Fibroblast of villous mesenchyme (primary cell): ENCODE measurements at places on chromosomes 11 and 22.

- no peak for DNase-seq
Measured at GRCh38 chr11:97548280-97548679, 1158.5 kb downstream of the JRKL start.

GRCh38 chr11:64321533-64321932 is 3.6 kb downstream of the PRDX5 start:
- DNase-seq: no peak

DNA sequence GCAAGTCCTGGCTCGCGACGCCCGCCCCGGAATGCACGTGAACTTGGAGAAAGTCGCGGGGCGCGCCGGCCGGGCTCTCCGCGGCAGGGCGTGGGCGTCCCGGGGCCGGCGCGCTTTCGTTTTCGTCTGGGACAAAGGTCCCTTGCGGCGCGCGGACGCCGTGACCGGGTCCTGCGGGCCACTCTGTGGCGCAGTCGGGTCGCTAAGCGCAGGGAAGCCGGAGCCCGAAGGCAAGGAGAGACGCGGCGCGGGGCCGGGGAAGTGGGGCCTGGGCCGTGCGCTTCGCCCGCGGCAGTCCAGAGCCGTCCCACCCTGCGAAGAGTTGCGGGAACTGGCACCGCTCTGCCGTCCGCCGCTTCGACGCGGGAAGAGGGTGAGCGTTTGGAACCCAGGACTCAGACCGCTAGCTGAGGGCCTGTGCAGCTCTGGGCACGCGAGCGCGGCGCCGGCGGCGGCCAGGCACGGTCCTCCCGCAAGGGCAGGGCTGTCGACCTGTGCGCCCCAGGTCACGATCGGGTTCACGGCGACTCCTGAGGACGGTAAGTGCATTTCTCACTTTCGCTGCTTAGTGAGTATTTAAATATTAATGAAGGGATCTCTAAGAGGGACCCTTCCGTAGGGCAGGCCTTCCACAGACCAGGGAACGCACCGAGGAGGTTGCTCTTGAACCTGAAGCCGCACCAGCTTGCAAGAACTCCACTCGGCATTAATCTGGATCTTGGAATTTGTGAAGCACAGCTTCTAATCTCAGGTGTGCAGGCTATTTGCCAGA is 78.0 kb upstream of the PPARA start:
- DNase-seq: peak; percentile 72

- no peak for DNase-seq
Measured at GRCh38 chr11:116052603-116053547, 548.7 kb upstream of the CADM1 start.

- DNase-seq: peak; percentile 65
Measured at GRCh38 chr11:101618709-101619108, 34.9 kb upstream of the TRPC6 start.

DNA sequence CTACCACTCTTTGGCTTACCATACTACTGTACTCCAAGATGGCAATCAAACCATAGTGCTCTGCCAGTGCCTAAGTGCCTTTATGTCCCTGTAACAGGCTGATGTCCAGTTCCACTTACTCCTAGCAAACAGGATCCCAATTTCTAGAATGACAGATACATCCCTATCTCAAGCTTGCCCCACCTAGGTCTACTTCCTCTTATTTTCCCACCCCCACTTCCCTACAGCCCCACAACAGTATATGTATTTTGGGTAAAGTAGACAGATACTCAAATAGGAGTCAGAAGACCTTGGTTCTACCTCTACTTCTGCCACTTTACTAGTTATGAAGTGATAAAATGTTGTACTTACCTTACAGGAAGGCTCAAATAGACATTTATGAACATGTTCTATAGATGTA is 24.1 kb downstream of the SIK3 start:
- DNase-seq: no peak

GRCh38 chr11:121521145-121522042 is 68.6 kb upstream of the SORL1-AS1 start:
- no peak for DNase-seq

DNA sequence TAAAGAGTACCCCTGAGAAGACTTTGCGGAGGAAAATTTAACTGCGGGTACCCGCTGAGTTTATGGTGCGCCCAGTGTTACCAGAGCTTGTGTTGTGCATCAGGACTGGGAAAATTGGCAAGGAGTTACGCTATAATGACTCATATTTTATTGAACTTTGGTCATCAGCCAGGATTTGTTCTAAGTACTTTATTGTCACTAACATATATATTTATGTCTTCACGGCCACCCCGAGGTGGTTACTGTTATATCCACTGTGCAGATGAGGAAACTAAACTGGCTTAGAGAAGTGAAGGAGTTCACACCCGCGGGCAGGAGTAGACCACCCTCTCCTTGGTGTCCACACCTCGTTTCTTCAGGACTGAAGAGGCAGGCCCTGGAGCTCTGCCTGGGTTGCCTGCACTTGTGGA is 667 bp downstream of the ACCS start:
- DNase-seq: peak; percentile 65

DNA sequence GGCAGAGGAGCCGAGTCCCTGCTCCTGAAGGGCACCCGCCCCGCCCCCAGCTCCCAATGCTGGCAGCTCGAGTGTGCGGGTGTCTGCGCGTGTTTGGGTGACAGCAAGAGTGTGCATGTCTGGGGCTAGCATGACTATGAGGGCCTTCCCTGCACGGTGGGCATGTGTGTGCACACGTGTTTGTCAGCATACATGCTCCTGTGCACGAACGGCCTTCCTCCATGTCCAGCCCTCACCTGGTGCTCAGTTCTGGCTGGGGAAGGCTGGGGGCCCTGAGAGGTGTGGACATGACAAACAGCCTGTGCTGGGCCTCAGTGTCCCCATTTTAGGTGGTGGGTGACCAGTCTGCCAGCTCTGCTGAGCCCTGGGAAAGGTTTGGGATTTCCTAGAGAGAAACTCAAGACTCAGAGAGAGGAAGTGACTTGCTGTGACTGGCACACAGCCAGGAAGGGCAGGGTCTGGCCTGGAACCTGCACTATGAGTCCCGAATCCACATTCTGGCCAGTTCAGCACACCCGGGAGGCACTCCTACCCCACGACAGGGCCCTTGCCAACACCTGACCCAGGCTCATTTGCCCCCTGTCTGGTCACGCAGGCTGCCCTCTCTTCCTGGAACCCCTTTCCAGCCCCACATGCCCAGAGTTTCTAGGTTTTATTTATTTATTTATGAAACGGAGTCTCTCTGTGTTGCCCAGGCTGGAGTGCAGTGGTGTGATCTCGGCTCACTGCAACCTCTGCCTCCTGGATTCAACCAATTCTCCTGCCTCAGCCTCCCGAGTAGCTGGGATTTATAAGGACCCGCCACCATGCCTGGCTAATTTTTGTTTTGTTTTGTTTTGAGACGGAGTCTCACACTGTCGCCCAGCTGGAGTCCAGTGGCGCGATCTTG is 3.3 kb upstream of the SHISA8 start:
- peak; percentile 33 for DNase-seq
